NCI-H748 treated with DMSO at 0.1 percent for 48 hours (cell line): ENCODE measurements at places on chromosomes 5 and 9.

- no peak for DNase-seq
Measured at GRCh38 chr9:113921396-113921925, 45.4 kb downstream of the ZNF618 start.

- DNase-seq: no peak
Measured at GRCh38 chr5:180133971-180134508, 62.5 kb upstream of the RNF130 start.

DNA sequence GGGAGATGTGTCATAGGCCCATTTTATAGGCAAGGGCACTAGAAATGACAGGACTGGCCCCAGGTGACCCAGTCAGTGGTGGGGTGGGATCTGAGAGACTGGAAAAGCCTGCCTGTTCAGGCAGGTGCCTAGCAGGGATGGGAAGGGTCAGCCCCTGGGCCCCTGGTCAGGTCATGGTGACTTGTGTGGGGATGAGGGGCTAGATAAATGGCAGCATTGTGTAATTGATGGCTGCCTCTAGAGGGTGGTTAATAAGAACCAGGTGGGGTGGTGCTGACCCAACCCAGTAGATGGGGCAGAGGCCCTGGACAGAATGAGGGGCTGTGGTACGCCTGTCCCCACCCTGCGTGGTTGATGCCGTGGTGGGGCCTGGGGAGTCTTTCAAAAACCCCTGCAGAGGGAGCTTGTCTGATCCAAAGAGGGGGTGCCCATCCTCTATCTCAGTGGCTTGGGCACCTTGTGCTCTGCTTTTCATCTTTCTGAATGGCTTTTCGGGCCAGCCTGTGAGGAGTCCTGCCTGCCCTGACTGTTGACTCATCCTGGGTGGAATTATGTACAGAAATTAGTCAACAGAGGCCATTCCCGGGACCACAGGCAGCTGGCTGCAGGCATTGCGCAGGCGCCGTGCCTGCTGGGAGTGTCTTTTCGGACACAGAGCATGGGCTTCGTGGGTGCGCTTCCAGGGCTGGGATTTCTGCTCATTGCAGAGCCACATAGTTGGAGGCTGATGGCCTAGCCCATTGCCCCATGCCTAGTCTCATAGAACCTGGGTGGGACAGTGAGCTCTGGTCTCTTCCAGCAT lies 93.6 kb upstream of the PITX1 start:
- no peak for DNase-seq

DNA sequence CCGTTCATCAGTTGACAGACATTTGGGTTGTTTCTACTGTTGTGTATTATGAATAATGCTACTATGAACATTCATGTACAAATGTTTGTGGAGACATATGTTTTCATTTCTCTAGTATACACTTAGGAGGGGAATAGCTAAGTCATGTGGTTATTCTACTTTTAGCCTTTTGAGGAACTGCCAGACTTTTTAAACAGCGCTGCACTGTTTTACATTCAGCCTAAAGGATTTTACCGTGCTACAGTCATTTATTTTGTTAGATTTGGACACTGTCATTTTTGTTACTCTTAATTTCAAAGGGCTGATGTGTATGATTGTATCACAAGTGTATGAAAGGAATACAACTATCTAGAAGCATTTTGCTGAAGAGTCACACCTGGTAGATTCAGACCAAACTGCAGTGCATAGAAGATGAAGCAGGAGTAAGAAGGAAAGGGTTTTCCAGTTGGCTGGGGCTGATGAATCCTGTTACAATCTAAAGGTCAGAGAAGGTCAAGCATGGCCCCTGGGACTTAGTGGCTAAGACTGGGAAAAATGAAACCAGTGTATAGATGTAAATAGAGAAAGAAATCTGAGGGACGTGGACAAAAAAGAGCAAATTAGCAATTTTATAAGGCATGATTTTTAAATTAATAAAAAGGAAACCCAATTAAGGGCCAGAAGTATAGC lies 509.7 kb downstream of the PSAT1 start:
- no peak for DNase-seq

- DNase-seq: no peak
Measured at GRCh38 chr5:114308508-114308907, 53.4 kb upstream of the KCNN2 start.
